ENCODE measurements at places on chromosomes 7 and 10.

- no peak for DNase-seq
Observed at GRCh38 chr10:17088118-17088806, 41.3 kb downstream of the CUBN start.

DNA sequence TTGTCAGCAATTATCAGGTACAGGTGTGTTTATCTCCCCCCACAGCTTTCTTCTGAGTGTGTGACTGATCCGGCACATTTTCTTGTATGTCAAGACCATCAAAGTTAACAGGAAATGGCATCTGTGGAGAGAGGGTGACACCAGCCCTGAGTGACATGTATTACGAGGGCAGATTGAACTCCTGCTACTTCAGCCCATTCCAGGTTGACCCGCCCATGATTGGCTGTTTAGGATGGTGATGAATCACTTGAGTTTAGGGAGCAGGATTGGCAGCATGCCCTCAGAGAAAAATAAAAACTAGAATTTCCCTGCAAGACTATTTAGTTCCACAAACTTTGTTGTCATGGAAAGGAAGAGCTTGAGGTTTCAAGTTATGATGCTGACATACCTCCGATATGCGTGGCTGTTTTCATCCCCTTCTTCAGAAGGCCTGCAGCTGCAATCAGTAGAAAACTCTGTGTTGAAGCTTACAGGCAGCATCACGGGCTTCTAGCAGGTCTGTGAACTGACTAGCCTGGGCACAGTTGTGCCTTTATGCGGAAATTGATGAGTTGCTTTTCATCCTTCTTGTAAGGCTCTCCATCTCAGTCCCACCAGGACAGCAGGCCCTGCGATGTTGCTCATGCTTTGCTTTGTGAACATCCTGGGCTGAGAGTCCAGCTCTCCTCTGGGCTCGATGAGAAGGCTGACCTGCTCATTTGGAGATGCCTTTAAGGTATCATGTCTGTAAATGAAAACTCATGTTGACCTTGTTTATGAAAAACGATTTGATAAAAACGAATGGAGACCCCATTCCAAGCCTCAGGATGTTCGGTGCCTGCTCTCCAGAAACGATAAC, 8.0 kb upstream of the CELF2 start:
- no peak for DNase-seq

DNA sequence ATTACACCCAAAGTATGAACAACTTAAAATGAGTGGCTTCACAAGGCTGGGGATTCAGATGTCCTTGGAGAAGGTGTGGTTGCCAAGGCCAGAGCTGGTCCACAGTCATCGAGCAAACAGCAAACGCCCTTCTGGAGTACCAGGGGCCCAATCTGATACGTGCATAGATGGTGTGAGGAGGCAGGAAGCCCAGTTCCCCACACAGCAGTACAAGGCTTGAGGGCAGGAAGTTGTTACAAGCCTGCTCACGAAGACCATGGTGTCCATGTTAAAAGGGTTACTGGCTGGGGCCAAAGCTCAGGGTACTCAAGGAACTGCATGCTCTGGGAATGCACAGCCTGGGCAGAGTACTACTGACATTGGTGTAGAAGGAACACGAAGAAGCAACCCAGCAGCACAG, 4.6 kb upstream of the ANKRD26 start:
- DNase-seq, result no peak

DNA sequence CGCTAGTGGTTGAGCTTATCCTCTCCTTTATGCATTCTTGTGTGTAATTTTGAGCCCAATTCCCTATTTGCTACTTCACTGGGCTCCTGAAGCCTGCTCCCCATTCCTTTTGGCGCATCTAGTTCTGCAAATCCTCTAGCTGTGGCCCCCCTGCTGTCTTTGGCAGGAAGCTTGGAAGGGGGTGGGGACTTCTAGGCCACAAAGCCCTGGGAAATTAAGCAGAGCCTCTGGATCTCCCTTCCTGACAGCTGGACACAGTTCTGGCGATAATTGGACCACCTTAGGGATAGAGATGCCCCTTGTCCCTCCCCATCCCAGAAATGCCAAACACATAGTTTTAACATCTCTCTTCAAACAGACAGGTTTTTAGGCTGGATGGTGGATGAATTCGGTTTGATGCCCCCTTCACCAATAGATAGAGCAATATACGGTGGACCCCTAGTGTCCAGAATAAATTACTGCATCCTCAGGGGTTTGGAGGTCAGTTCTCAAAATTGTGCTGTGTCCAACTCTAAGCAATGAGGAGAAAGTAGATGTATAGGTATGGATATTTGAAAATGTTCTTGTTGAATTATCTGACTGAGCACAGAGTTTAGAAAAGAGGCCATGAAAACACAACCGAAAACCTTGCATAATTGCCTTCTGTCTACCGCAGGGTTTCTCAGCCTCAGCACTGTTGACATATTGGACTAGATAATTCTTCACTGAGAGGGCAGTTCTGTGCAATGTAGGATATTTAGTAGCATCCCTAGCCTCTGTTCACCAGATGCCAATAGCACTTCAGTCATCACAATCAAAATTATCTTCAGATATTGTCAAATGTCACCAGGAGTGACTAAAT, 75.5 kb downstream of the PAPSS2 start:
- no peak for DNase-seq

DNA sequence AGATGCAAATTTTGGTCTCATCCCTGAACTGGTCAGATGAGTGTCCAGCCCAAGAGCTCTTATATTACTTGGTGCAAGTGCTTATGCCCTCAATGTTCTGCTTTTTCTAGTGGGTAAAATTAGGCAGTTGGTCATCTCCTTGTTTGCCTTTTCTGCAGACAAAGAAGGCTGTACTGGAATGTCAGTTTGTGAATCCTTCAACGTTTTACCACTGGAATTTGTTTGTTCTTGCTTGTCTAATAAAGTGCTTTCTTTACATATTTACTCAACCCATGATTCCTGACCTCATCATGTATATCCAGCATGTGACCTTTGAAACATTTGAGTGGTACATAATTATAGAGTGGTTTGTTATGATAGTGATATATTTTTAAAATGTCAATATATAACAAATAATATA, 232.2 kb upstream of the TEX47 start:
- no peak for DNase-seq

- DNase-seq, result no peak
Observed at GRCh38 chr7:76044375-76044865, 3.4 kb downstream of the STYXL1 start.

- no peak for DNase-seq
Observed at GRCh38 chr7:155988416-155988815, 176.2 kb upstream of the SHH start.

DNA sequence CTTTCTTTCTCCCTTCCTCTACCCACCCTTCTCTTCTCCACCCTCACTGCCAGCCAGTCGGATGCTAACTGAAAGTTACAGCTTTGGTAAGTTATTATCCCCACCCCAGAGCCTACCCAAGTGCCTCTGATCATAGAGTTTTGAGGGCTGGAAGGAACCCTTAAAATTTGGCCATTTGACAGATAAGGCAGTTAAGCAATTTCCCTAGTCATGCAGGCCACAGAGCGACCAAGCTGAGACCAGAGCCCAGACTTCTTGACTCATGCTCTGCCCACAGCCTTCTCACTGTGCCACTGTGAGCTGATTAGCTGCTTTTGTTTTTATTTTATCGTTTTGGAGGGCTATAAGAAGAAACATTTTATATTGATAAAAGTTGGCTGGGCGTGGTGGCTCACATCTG, 17.2 kb downstream of the SAP25 start:
- DNase-seq, result no peak

GRCh38 chr10:70162892-70163201, 7.5 kb downstream of the SAR1A start:
- peak; percentile 52 for DNase-seq

- no peak for DNase-seq
Observed at GRCh38 chr10:94353336-94353735, 9.4 kb downstream of the NOC3L start.

GRCh38 chr7:94173436-94173835, 169.3 kb upstream of the BET1 start:
- no peak for DNase-seq

DNA sequence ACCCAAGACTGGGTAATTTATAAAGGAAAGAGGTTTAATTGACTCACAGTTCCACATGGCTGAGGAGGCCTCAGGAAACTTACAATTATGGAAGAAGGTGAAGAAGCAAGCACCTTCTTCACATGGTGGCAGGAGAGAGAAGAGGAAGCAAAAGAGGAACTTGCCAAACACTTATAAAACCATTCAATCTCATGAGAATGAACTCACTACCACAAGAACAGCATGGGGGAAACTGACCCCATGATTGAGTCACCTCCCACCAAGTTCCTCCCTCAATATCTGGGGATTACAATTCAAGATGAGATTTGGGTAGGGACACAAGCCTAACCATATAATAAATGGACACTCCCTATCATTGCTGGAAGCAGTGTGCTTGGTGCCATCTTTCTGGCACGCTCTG, 506.3 kb downstream of the CALN1 start:
- no peak for DNase-seq

GRCh38 chr7:77540402-77540822, 3.3 kb downstream of the PTPN12 start:
- DNase-seq, result no peak

GRCh38 chr10:131533846-131534526, 222.5 kb upstream of the TCERG1L start:
- no peak for DNase-seq

DNA sequence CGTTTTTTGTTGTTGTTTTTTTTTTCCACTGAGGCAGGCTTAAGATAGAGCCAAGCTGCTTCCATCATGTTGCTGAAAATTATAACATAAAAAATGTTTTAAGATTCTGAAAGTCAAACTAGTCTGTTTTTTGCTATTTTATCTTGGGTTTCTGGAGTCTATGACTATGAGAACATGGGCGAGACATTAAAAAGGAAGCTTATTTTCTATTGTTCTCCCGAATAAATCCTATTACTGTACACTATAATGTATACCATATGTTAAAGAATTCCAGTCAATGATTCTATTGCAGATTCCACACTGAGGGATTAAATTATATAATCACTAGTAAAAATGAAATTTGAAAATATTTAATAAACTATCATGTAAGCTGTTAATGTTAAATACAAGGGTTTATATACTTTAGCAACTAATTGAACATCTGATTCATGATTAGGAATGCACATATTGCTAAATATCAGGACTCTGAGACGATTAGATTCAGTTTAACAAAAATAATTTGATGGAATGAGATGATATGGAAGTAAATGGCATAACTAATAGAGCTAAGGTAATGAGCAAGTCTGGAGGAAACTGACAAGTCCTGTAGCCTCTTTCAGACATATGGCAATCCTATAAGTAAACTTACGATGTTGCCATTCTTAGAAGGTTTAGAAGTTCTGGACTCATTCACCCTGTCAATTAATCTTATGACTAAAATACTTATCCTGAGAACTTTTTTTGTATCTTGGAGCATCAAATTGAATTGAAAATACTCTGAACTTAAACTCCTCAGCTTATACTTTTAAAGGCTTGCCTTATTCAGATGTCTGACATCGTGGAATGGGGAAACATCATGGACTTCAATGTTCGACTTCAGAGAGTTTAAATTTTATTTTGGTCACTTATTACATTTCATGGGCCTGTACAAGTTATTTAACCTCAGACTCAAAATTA, 294.8 kb upstream of the DGKB start:
- DNase-seq, result no peak

DNA sequence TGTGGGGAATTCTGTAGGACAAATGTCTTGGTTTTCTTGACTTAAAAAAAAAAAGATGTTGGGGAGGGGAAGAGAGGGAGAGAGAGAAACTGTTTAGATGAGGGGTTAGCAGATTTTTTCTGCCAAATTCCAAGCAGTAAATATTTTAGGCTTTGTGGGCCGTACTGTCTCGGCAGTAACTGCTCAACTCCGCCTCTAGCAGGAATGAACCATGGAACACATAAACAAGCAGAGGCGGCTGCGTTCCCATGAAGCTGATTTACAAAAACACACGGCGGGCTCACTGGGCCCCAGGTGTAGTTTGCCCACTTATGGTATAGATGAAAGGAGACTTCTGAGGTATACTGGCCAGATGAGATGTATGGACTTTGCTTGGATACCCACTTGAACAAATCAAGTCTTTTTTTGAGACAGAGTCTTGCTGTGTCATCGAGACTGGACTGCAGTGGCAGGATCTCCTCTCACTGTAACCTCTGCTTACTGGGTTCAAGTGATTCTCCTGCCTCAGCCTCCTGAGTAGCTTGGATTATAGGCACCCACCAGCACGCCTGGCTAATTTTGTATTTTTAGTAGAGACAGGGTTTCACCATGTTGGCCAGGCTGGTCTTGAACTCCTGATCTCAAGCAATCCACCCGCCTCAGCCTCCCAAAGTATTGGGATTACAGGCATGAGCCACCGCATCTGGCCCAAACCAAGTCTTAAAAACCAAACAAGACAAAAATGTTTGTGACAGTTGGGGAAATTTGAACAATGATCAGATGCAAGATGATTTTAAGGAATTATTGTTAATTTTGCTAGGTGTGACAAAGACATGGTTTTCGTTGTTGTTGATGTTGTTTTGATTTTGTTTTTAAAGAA, 9.7 kb upstream of the ADAMTS14 start:
- no peak for DNase-seq

DNA sequence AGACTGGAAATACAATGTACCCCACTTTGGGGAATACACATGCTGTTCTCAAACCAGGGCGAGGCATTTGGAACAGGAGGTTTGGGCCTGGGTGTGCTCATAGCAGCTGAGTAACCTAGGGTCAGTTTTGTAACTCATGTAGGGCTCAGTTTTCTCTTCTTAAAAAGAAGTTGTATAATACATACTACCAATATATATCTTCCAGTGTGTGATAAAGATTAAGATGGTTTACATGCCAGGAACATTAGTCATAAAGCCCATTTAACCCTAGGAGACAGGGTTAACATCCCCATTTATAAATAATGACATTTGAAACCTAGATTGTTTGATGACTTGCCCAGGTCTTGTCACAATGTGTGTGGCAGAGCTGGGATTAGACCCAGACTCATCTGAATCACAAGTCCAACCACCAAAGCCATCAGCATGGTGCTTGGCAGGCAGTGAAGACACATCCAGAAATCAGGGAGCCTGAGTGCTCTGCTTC, 6.0 kb downstream of the AKR1B10 start:
- DNase-seq, result no peak

GRCh38 chr7:36781011-36781738, 56.9 kb upstream of the AOAH start:
- DNase-seq, result no peak

GRCh38 chr10:74890460-74890859, 64.1 kb downstream of the KAT6B start:
- DNase-seq, result no peak

GRCh38 chr10:112071596-112072133, 111.9 kb downstream of the GPAM start:
- DNase-seq, result no peak

- DNase-seq, result peak; percentile 48
Observed at GRCh38 chr7:150631084-150631826, 930 bp downstream of the GIMAP6 start.

DNA sequence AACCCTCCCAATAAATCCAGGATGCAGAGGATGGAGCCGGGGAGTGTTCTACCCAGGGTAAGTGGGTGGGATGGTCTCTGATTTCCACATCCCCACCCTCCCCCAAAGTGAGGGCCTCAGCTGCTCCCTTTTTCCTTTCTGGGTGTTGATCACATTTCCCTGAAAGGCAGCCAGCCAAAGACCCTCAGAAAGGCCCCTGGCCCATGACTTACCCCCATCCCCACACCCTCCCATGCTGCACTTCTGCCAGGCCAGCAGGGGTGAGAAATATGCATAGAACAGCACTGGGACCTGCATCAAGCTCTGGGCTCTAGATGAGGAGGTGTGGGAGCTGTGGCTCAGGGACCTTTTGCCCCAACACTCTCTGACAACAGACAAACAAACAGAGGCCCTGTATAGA, 927.3 kb upstream of the ZNF722 start:
- no peak for DNase-seq

GRCh38 chr7:129609666-129610065, 1.9 kb upstream of the NRF1 start:
- DNase-seq, result no peak

GRCh38 chr10:24597961-24598360, 125.7 kb downstream of the ARHGAP21 start:
- DNase-seq, result no peak
